Prostate gland (tissue), 2 donors: ENCODE measurements at places on chromosomes 7 and 10.

- H3K27ac ChIP-seq: no peak overlapping the region
- H3K4me1 ChIP-seq: peaks cover 4% of the 10 kb centered on the region
- H3K36me3 ChIP-seq: no peaks in the 10 kb centered on the region
- no peak overlapping the region for H3K4me3 ChIP-seq
- no peaks in the 10 kb centered on the region for H3K27me3 ChIP-seq
- no peak for DNase-seq
These were observed 91.8 kb upstream of the KCNIP2 start for GRCh38 chr10:101935431-101935830.

- no peak overlapping the region for H3K4me3 ChIP-seq
- H3K27ac ChIP-seq: no peak overlapping the region
- H3K27me3 ChIP-seq: no peaks in the 10 kb centered on the region
- H3K36me3 ChIP-seq: no peaks in the 10 kb centered on the region
- H3K4me1 ChIP-seq: no peaks in the 10 kb centered on the region
These were observed 549.0 kb upstream of the LRRN3 start for GRCh38 chr7:110541962-110542361.

GRCh38 chr7:85890244-85890811 lies 703.5 kb upstream of the SEMA3D start:
- H3K4me1 ChIP-seq: no peaks in the 10 kb centered on the region
- H3K36me3 ChIP-seq: no peaks in the 10 kb centered on the region
- no peak overlapping the region for H3K4me3 ChIP-seq
- H3K27ac ChIP-seq: no peak overlapping the region

GRCh38 chr10:79181227-79181626 lies 112.5 kb downstream of the ZMIZ1 start:
- no peaks in the 10 kb centered on the region for H3K27me3 ChIP-seq
- H3K4me3 ChIP-seq: no peak overlapping the region
- peaks cover 6% of the 10 kb centered on the region for H3K4me1 ChIP-seq
- H3K27ac ChIP-seq: no peak overlapping the region
- no peak for DNase-seq

DNA sequence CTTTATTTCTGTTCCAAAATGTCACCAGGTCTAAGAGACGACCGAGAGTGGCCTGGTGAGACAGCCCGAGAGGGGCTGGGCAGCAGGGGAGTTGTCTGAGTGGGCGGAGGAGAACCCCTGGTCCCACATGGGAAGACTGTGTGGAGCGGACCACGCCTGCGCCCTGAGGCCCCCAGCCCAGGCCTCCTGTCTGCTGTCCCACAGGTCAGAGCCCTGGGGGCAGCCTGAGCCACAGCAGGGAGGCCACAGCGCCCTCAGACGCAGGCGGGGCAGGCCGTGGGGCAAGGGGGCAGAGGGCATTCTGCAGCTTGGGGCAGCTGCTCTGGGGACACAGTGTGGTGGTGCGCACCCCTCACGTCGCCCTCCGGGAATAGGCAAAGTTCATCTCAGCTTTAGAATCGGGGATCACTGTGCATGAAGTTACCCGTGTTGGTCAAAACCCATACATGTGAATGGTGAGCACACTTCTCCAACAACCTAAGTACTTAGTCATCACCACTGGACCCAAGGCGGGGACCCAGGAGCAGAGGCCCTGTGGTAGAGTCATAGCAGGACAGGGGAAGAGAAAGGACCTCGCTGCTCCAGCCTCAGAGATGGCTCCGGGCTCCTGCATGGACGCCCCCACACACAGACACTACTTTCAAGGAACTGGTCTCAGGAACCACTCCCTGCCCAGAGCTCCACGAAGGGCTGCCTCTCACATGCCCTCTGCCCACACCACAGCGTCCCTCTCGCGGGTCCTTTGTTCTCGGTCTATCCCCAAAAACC lies 214.7 kb downstream of the ELFN1 start:
- H3K4me1 ChIP-seq: no peaks in the 10 kb centered on the region
- no peaks in the 10 kb centered on the region for H3K27me3 ChIP-seq
- H3K4me3 ChIP-seq: no peak overlapping the region
- no peak for DNase-seq
- H3K36me3 ChIP-seq: no peaks in the 10 kb centered on the region

- H3K4me3 ChIP-seq: no peak overlapping the region
- no peaks in the 10 kb centered on the region for H3K36me3 ChIP-seq
- H3K27ac ChIP-seq: no peak overlapping the region
- H3K4me1 ChIP-seq: no peaks in the 10 kb centered on the region
- H3K27me3 ChIP-seq: no peaks in the 10 kb centered on the region
These were observed 436.8 kb upstream of the C7orf33 start for GRCh38 chr7:148153616-148154284.

DNA sequence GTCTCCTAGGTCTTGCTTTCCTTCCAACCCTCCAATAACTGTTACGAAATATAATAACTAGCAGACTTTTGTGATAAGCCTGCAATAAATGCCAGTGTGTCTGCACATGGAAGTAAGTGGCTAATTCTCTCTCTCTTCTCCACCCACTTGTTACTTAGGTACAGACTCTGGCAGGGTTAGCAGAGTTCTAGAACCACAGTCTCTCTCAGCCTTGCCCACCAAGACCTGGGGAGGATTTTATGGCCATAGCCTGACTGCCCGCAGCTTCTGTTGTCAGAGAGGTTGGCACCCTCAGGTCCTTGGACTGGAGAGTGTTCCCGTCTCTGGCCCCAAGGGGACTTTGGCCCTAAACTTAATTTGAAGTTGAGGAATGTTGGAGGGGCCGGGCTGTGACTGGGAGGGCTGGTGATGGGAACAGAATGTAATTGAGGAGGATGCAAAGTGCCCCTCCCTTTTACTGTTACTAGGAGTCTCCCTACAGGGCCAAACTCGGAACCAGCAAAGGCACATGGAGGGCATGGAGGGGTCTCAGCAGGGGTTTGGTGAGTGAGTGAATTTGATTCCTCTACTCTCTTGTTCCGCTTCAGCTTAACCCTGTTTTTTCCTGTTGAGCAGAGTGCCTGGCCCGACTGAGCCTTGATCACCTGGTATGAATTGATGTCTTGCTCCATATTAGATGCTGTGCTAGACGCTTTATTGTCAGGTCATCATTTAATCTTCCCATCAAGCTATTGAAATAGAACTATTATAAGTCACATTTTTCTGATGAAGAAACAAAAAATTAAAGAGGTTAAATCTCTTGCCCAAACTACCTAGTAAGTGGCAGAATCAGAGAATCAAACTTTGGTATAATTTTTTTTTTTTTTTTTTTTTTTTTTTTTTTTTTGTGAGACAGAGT lies 37.0 kb upstream of the LCOR start:
- H3K4me1 ChIP-seq: no peaks in the 10 kb centered on the region
- H3K27ac ChIP-seq: no peak overlapping the region
- no peak overlapping the region for H3K4me3 ChIP-seq
- H3K36me3 ChIP-seq: no peaks in the 10 kb centered on the region

- no peaks in the 10 kb centered on the region for H3K36me3 ChIP-seq
- H3K4me3 ChIP-seq: no peak overlapping the region
- no peak overlapping the region for H3K27ac ChIP-seq
- no peaks in the 10 kb centered on the region for H3K27me3 ChIP-seq
- DNase-seq: no peak
These were observed 460.8 kb downstream of the NRG3 start for GRCh38 chr10:82335831-82336230.

- no peak overlapping the region for H3K27ac ChIP-seq
- no peak for DNase-seq
- H3K4me3 ChIP-seq: no peak overlapping the region
- no peaks in the 10 kb centered on the region for H3K36me3 ChIP-seq
- no peaks in the 10 kb centered on the region for H3K27me3 ChIP-seq
These were observed 82.6 kb upstream of the OIT3 start for GRCh38 chr10:72810976-72811375.

DNA sequence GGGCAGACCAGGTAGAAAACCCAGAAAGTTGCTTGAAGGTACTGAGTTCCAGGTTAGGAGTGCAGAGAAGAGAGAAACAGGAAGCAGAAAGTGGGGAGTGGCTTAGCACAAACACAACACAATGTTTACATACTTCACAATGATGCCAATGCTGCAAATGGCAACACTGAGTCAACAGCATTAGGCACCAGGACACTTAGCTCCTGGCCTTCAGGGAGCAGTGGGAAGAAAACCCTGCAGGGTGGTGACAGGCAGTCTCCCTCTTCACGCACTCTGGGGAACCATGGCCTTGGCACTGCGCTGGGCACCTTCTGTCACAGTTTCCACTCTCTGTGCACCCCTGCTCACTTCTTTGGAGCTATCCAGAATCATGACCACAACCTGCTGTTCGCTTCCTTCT lies 7.3 kb downstream of the ICA1 start:
- peak overlapping the region; percentile 35 for H3K27ac ChIP-seq
- peak; percentile 19 for DNase-seq
- H3K27me3 ChIP-seq: no peaks in the 10 kb centered on the region

DNA sequence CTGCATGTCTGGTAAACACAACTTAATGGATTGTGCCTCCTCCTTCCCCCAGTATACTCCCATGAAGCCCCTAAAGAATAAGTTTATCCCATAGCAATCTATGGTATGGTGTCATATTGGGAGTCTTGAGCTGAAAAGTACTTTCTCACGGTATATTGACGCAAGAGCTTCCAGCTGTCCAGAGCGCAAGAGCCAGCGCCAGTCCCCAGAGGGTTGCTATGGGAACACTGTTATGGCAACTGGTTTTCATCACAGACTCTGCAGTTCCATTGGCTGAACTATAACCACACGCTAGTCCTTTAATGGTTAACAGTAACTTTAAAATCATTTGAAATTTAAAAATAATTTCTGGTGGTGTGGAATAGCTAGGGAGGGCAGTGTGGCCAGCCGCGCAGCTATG lies 46.9 kb downstream of the PRPF18 start:
- no peak overlapping the region for H3K27ac ChIP-seq
- DNase-seq: no peak
- no peaks in the 10 kb centered on the region for H3K36me3 ChIP-seq
- no peaks in the 10 kb centered on the region for H3K27me3 ChIP-seq
- H3K4me1 ChIP-seq: no peaks in the 10 kb centered on the region
- H3K4me3 ChIP-seq: no peak overlapping the region

- DNase-seq: no peak
- H3K27ac ChIP-seq: no peak overlapping the region
- H3K36me3 ChIP-seq: no peaks in the 10 kb centered on the region
- H3K4me1 ChIP-seq: no peaks in the 10 kb centered on the region
- no peak overlapping the region for H3K4me3 ChIP-seq
These were observed 9.2 kb upstream of the PWWP2B start for GRCh38 chr10:132387764-132388210.

GRCh38 chr10:43980313-43980712 lies 331.6 kb upstream of the ZNF32 start:
- H3K27ac ChIP-seq: no peak overlapping the region
- H3K27me3 ChIP-seq: no peaks in the 10 kb centered on the region
- no peak for DNase-seq
- H3K4me1 ChIP-seq: no peaks in the 10 kb centered on the region

GRCh38 chr7:146366938-146367337 lies 250.3 kb downstream of the CNTNAP2 start:
- H3K36me3 ChIP-seq: no peaks in the 10 kb centered on the region
- H3K4me1 ChIP-seq: no peaks in the 10 kb centered on the region
- H3K27me3 ChIP-seq: no peaks in the 10 kb centered on the region
- no peak for DNase-seq
- H3K4me3 ChIP-seq: no peak overlapping the region

DNA sequence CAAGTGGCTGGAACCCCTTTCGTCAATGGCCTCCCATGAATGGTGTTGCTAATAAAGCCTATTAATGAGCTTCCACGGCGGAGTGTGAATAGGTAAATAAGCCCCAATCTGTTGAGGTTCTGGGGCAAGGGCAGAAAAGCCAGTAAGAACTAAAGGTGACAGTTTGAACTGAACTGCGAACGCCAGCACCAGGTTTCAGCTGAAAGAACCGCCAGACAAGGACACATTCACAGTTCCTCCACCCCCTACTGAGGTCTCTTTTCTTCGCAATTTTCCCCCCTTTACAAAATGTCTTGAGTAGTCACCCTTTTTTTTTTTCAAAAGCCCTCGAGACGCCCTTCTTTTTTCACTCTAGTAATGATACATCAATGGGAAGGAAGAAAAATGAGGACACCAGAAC lies 2.4 kb upstream of the FGFR2 start:
- no peak overlapping the region for H3K27ac ChIP-seq
- DNase-seq: no peak
- no peak overlapping the region for H3K4me3 ChIP-seq
- H3K27me3 ChIP-seq: no peaks in the 10 kb centered on the region

- no peaks in the 10 kb centered on the region for H3K4me1 ChIP-seq
- no peaks in the 10 kb centered on the region for H3K36me3 ChIP-seq
- H3K27me3 ChIP-seq: no peaks in the 10 kb centered on the region
- DNase-seq: no peak
- no peak overlapping the region for H3K4me3 ChIP-seq
These were observed 26.8 kb upstream of the DGKI start for GRCh38 chr7:137873524-137873923.

DNA sequence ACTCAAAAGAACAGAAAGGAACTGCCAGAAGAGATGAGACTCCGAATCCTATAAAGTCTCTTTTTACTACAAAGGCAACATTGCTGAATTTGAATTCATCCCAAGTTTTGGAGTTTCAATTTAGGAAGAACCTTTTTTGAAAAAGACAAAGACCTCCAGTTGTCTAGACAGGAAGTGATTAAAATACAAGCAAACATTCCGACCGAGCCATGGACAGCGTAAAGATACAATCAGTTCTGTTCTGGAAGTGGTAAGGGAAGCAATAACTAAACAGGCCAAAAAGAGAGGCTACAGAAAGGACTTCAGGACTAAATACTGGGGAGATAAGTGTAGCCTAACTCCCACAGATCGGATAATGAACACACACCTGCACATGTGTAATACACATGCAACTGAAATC lies 101.0 kb downstream of the SMURF1 start:
- no peaks in the 10 kb centered on the region for H3K27me3 ChIP-seq
- no peak overlapping the region for H3K27ac ChIP-seq
- no peak overlapping the region for H3K4me3 ChIP-seq
- peaks cover 6% of the 10 kb centered on the region for H3K4me1 ChIP-seq
- no peaks in the 10 kb centered on the region for H3K36me3 ChIP-seq
- DNase-seq: peak; percentile 37

DNA sequence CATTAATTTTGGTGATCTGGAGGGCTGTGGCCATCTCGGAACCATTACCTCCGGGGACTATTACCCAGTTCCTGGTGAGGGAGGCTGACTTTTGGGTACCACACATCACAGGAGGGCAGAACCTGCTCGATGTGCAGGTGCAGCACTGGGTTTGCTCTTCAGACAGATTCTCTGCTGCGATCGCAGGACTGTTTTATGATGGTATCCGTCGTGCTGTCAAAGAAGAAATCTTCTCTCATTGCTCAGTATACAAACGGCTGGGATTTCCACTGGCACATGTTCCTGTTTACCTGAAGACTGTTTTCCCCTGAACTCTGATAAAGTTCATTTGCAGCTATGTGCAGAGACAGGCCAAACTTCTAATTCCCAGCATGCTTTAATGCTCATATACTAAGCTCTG lies 27.2 kb upstream of the SHH start:
- no peak overlapping the region for H3K4me3 ChIP-seq
- H3K27ac ChIP-seq: no peak overlapping the region
- no peaks in the 10 kb centered on the region for H3K36me3 ChIP-seq
- peaks cover 2% of the 10 kb centered on the region for H3K27me3 ChIP-seq
- H3K4me1 ChIP-seq: no peaks in the 10 kb centered on the region

DNA sequence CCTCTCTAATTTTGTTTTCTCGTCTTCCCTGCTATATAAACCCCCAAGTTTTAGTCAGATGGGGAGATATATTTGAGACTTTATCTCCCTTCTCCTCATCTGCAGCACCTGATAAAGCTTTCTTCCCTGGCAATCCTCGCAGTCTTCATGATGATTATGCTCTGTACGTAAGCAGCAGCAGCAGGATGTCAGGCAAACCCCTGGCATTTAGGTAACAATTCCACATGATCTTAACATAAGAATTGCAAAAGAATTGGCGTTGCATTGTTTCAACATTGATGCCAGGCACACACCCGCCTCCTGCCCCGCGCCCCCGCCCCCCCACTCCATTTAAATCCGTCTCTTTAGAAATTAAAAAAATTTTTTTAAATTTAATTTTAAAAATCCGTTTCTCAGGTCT lies 6.1 kb downstream of the PKD1L1 start:
- no peaks in the 10 kb centered on the region for H3K36me3 ChIP-seq
- no peak overlapping the region for H3K4me3 ChIP-seq
- H3K27me3 ChIP-seq: no peaks in the 10 kb centered on the region
- H3K4me1 ChIP-seq: no peaks in the 10 kb centered on the region
- DNase-seq: no peak
